Kidney (tissue), 22 donors: ENCODE measurements at places on chromosomes 7 and 10. TPM values are rescaled to one million over a fixed set of nuclear protein-coding genes. Genes with fewer than 3 reads are reported as not detected.

DNA sequence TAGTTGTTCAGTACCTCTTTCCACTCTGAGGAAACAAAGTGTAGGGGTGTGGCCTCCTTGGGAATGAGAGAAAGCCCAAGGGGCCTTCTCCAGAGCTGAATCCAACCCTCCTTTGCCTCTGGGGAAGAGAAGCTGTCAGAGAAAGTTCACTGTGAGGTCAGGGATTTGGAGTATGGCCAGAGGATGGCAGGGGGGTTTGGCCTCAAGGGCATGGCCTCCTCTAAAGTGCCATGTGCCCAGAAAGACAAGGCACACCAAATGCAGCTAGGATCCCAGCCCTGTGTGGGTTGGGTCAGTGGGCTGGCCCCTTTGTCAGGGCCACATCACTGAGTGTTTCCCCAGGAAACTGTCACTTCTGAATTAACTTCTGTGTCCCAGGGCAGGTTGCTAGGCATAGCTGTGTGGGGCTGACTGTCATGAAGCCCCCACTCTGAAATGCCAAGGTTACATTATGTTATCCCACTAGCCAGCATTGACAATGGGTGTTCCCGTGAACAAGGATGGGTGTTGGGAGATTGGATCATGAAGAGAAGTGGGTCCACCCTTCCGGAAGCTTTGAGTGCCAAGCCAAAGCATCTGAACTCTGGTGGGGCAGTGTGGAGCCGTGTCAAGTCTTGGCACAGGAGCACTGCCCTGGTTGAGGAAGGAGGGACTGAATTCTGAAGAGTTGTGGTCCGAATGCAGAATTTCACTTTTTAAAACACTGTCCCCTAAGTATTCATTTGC is 123.3 kb downstream of the ZMIZ1 start:
- H3K36me3 ChIP-seq: no peaks in the 10 kb centered on the region
- H3K27me3 ChIP-seq: no peaks in the 10 kb centered on the region
- H3K27ac ChIP-seq: peak overlapping the region; percentile 1
- H3K4me3 ChIP-seq: no peak overlapping the region
- no peaks in the 10 kb centered on the region for H3K4me1 ChIP-seq

DNA sequence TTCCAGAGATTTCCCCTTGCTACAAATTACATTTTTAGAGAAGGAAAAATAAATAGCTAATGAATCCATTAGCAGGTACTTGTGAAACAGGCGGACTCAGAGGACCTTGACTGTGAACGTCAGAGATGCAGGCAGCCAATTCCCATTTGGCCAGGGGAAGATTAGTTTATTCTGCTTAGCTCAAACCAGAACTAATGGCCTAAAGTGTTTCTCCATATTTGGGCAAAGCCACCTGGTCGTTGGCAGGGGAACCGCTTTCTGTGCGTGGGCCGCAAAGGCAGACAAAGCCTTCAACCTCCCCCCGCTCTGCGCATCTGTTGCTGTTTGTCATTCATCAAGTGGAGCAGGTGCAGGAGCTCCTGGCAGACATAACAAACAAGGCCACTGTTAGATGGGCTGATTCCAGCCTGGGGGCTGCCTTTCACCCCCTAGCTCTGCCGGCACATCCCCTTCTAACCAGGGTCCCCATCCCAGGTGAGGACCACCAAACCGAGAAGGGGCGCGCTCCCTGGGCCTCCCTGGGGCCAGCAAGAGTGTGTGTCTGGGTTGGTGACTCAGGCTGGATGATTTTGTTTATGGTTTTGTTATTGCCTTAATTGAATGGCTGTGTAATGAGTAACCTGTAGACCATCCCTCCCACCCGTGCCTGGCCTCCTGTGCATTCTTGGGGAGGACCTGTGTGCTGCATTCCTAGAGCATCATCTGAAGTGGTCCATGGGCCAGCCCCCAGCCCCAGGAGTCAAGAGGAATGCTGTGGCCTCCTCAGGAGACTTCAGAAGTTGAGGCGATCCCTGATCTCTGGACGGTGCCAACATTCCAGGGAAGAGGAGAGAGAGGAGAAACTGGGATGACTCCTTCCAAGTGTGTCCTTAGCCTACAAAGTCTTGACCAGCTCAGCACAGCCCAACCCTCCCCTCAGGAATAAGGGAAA is 14.5 kb upstream of the CPA1 start:
- H3K27ac ChIP-seq: peak overlapping the region; percentile 76
- DNase-seq: peak; percentile 96
- no peaks in the 10 kb centered on the region for H3K36me3 ChIP-seq
- no peaks in the 10 kb centered on the region for H3K27me3 ChIP-seq

DNA sequence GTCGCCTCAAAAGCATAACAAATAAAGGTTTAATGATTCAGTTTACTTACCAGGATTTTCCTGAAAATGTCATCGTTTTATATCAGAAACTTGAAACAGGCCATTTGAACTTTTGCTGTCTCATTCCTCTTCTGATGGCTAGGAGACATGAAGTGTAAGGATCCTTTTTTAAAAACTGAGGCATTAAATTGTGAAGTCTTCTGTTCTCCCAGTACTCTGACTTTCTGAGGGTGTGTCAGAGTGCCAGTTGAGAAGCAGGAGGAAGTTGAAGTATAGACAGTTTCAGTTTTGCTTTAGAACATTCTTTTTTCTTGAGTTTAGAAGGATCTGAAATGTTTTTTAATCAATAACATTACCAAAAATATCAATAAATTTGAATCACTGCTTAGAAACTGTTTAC is at the start of gene SAMD9L:
TSS of gene SAMD9L (minus strand) at position 242 of the 400 bp plus-strand sequence. CDS start 12,414 bp downstream, outside the sequence.
- H3K4me3 ChIP-seq: peak within 1 kb of the TSS; percentile 46
- peak within 1 kb of the TSS; percentile 11 for H3K27ac ChIP-seq
- H3K27me3 ChIP-seq: no peaks in the 10 kb centered on the region
- no peak for DNase-seq
- peaks cover 3% of the 10 kb centered on the region for H3K4me1 ChIP-seq

DNA sequence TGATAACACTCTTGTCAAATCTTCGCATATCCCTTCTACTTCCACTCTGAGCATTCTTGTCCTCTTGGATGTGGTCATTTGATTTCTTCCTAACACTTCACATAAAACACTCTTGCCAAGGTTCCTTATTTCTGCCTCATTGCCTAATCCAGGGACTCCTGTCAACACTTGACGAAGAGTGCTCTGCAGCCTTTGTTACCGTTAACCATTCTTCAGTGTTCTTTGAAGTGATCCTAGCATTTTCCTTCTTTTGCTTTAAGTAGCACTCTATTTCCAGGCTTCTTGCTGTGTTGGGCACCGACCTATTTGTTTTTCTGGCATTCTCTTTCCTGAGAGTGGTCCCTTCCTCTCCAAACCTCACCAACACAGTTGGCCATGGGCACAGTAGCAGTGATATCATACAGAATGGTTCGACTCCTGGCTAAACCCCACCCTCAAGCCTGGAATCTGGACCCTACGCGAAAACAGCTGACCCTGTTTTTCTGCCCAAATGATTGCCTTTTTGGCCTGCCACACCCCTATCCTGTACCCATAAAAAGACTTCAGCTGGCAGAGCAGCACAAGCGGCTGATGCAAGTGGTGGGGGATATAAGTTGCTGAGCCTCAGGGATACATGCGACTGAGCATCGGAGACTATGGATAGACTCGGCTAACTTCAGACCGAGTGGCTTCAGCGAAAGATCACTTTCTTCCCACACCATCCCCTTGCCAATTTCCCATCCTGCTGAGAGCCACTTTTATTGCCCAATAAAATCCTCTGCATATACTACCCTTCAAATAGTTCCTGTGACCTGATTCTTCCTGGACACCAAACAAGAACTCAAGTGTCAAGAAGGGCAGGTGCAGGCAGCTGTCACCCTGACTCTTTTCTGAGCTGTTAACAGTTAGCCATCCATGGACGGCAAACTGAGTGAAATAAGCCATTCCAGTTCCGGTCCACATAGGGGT is 820.6 kb downstream of the CCSER2 start:
- no peak overlapping the region for H3K4me3 ChIP-seq
- H3K4me1 ChIP-seq: no peaks in the 10 kb centered on the region
- H3K36me3 ChIP-seq: no peaks in the 10 kb centered on the region
- no peak overlapping the region for H3K27ac ChIP-seq
- no peak for DNase-seq

GRCh38 chr7:86904949-86905834 is 154.3 kb downstream of the ELAPOR2 start:
- no peak for DNase-seq
- no peaks in the 10 kb centered on the region for H3K36me3 ChIP-seq
- H3K4me1 ChIP-seq: no peaks in the 10 kb centered on the region
- no peaks in the 10 kb centered on the region for H3K27me3 ChIP-seq
- no peak overlapping the region for H3K4me3 ChIP-seq
- no peak overlapping the region for H3K27ac ChIP-seq

- H3K27me3 ChIP-seq: no peaks in the 10 kb centered on the region
- H3K27ac ChIP-seq: no peak overlapping the region
- H3K4me3 ChIP-seq: no peak overlapping the region
- no peak for DNase-seq
- H3K4me1 ChIP-seq: no peaks in the 10 kb centered on the region
- no peaks in the 10 kb centered on the region for H3K36me3 ChIP-seq
Measured at GRCh38 chr10:5460468-5461202, 38.7 kb downstream of the CALML5 start.

DNA sequence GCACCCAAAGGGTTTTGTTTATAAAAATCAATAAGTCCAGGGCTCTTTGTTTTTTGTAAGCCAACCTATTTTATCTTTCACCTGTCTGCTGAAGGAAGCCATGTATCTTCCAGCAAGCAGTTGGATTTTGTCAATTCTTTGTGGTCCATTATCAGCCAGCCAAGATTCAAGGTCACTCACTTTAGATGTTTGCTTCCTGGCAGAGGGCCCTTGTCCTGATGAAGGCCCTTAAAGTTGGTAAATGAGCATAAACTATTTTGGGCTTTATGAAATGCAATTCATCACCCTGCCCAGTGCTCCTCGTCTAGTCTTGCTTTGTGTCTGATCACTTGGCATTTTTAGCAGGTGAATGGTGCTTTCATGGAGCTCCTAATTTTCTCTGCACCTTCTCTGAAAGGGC is 1004.2 kb downstream of the GRID1 start:
- no peak overlapping the region for H3K4me3 ChIP-seq
- H3K36me3 ChIP-seq: no peaks in the 10 kb centered on the region
- DNase-seq: no peak

The C10orf105 gene
- 0.35 TPM for total RNA-seq

DNA sequence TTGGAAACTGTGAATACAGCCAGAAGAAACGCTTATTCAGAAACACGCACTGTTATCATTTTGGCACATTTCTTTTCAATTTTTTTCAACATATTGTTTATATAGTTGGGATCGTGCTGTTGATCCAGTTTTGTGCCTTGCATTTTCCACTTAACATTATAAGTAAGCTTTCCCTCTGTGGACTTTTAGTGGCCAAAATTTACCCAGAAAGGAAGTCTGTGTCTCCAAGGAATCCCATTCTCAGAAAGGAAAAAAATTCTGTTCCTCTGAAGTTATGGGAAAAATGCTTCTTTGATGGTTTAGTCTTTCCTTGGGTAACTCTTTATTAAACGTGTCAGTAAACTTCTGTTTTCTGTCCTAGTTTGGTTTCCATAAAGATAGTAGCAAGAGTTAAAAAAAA is 280.0 kb downstream of the REEP3 start:
- no peaks in the 10 kb centered on the region for H3K36me3 ChIP-seq
- no peaks in the 10 kb centered on the region for H3K27me3 ChIP-seq
- no peak overlapping the region for H3K4me3 ChIP-seq
- no peak for DNase-seq
- no peak overlapping the region for H3K27ac ChIP-seq

- no peak for DNase-seq
- H3K4me1 ChIP-seq: no peaks in the 10 kb centered on the region
- no peaks in the 10 kb centered on the region for H3K36me3 ChIP-seq
- no peaks in the 10 kb centered on the region for H3K27me3 ChIP-seq
- H3K27ac ChIP-seq: no peak overlapping the region
Measured at GRCh38 chr10:92681306-92681834, 8.4 kb upstream of the HHEX start.

DNA sequence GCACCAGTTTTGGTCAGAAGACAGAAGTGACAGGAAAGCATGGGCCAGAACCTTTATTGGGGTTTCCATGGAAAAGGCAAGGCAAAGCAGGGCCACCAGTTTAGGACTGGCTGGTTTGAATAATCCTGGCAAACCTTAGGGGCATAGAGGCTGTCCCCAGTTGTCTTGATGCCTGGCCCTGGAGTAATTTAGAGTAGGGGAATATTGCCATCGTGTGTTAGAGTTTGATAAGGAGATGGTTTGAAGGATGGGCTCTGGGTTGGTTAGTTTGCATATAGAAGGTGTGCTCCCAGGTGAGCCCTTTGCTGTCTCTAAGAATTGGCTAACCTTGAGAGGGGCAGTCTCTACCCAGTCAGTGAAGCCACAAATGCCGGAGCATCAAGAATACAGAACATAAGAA is 79.6 kb downstream of the ZNF777 start:
- no peaks in the 10 kb centered on the region for H3K4me1 ChIP-seq
- DNase-seq: no peak
- H3K27me3 ChIP-seq: no peaks in the 10 kb centered on the region
- H3K4me3 ChIP-seq: no peak overlapping the region
- H3K27ac ChIP-seq: no peak overlapping the region

DNA sequence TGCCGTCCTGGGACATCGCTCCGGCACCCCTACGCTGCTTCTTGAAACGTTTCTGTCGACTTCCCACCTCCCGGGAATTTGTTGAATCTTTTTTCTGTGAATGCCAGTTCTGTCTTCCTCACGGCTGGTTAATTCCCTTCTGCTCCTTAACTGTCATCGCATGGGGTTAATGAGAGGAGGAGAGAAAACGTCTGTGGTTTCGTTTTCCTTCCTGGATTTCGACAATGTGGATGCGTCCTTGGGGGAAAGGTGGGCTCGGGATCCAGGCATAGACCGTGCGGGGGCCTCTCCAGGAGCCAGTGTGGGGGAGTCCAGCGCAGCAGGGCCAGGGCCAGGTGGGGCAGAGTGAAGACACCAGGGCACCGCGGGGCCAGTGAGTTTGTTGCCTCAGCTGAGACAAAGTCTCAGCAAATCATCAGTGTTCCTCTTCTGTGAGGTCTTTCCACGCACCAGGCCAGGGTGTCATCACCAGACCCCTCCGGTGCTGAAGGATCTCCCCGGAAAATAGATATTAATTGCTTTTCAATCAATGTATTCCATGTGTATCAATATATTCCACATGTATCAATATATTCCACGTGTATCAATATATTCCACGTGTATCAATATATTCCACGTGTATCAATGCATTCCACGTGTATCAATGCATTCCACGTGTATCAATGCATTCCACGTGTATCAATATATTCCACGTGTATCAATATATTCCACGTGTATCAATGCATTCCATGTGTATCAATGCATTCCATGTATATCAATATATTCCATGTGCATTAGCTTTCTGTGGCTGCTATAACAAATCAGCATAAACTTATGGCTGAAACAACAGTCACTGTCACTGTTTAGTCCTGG is 33.7 kb upstream of the CFAP46 start:
- H3K27me3 ChIP-seq: no peaks in the 10 kb centered on the region
- DNase-seq: peak; percentile 56
- H3K27ac ChIP-seq: no peak overlapping the region
- no peaks in the 10 kb centered on the region for H3K4me1 ChIP-seq
- no peak overlapping the region for H3K4me3 ChIP-seq
- H3K36me3 ChIP-seq: no peaks in the 10 kb centered on the region

DNA sequence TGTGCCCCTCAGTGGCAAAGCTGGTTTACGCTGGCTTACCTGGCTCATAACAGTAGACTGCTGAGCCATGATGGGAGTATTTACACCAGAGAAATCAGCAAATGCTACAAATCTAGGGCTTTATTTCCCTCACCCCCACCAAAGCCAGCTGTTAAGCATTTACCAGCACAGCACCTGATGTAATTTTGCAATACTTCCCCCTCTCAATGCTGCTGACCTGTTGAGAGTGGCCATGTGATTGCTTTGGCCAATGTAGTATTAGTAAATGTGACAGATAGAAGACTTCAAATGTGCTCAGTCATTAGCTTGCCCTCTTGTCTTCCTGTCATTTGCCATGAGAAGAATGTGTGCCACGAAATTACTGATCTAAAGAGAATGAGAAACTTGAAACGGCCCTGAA is 46.6 kb downstream of the HERPUD2 start:
- peaks cover 3% of the 10 kb centered on the region for H3K36me3 ChIP-seq
- no peak overlapping the region for H3K4me3 ChIP-seq
- no peak for DNase-seq
- H3K27me3 ChIP-seq: no peaks in the 10 kb centered on the region
- H3K27ac ChIP-seq: no peak overlapping the region
